Fibroblast of lung (primary cell): ENCODE measurements at places on chromosomes 7 and 10. TPM values are rescaled to one million over a fixed set of nuclear protein-coding genes. Genes with fewer than 3 reads are reported as not detected.

CFAP43 gene
- total RNA-seq = under 0.01 and 0.26 TPM in 2 replicates

OR2A7 gene
- 0.26 and 0.50 TPM in 2 replicates for total RNA-seq

TAS2R41 gene
- not detected in 2 replicates for total RNA-seq

TMEM178B gene
- total RNA-seq = under 0.01 TPM in 2 replicates

HOXA11 gene
- total RNA-seq = not detected in 2 replicates
